ENCODE measurements at places on chromosomes 16 and 17.

- DNase-seq: no peak
These were observed 19.0 kb downstream of the SLC7A5 start for GRCh38 chr16:87850009-87851006.

DNA sequence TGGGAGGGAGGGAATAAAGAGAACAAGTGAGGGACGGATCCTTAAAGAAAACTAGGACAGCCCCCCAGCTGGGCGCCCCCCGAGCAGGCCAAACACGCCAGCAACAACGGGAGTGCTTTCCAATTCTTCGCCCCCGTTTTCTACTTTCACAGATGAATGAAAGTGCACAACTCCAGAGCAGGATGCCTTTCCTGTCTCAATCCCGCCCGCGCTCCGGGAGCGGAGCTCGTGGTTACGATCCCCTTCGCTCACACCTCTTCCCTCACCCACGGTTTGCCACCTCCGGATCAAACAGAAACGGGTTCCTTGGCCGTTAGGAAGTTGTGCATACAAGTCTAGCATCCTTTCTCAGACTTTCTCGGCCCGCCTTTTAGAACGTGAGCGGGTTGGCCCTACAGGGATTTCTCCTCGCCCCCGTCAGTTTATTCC lies 680 bp downstream of the SKA2 start:
- DNase-seq: peak; percentile 70

DNA sequence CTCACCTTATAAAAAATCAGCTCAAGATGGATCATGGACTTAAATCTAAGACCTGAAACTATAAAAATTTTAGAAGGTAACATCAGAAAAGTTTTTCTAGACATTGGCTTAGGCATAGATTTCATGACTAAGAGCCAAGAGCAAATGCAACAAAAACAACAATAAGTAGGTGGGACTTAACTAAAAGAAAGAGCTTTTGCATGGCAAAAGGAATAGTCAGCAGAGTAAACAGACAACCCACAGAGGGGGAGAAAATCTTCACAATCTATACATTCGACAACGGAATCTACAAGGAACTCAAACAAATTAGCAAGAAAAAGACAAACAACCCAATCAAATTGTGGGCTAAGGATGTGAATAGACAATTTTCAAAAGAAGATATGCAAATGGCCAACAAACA lies 368.4 kb upstream of the KIF2B start:
- no peak for DNase-seq

DNA sequence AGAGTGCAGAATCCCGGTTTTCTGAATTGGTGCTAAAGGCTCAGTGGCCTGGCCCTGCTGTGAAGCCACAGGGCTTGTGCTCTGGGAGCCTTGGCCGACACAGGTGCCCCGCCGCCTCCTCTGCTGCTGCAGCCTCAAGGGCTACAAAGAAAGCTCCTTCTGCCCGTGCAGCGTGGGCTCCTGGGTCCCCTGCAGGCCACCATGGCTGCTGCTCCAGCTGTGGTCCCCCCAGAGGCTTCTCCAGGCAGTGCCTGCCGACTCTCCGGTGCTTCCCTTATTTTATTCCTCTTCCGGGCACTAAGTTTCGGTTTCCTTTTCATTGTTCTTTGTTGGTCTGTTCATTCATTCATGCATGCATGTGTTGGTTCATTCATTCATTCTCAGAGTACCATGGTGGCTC lies 53.1 kb downstream of the CMIP start:
- no peak for DNase-seq

DNA sequence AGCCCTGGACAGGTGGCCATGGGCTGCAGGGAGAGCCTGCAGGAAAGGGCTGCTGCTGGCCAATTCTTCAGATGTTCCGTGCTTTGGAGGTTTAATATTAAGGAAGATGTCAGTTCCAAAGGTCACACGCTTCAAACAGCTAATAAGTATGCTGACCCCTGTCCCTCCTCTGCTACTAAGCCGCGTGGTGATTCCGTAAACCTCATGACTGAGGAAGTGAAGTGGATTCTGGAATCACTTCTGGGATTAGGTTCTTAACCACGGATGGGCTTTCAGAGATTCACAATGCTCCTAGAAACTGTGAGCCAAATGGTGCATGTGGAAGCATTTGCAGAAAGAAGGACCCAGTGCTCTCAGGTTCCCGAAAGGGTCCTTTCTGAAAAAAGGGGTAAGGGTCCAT lies 28.5 kb upstream of the ERN1 start:
- DNase-seq: no peak

GRCh38 chr17:32279891-32280716 lies 14.5 kb downstream of the RHBDL3 start:
- no peak for DNase-seq

DNA sequence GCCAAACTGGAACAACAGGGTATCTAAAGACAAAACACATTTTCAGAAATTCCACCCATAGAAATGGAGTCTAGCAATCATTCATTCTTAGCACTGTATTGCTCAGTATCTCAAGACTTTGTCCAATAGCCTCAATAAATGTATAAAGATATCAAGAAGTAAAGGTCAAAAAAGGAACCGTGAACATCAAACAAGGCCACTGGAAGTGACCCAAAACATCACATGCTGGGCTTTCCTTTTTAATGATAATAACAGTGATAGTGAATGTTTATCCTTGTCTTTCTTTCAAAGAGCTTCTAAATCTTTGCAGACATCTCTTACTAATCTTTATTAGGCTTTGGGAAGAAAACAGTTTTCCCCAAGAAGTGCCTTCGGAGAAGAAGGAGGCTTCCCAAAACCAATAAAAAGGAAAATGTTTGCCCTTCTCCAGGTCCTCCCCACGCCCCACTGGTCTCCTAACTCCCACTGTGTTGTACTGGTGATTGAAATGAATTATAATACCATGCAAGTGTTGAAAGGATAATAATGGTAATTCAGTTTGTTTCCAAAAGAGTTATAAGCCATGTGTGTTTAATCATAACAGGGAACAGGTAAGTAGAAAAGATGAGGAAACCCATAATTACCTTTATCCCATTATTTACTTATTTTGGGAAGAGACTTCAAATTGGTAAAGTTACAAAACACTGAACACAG lies 18.6 kb downstream of the RNF43 start:
- no peak for DNase-seq

GRCh38 chr17:81403671-81404534 lies 8.6 kb downstream of the BAHCC1 start:
- no peak for DNase-seq

Data from NCI-H187 (cell line).